ENCODE measurements at places on chromosomes 6 and 20. TPM values are rescaled to one million over a fixed set of nuclear protein-coding genes. Genes with fewer than 3 reads are reported as not detected.

FGD2 gene
- polyA plus RNA-seq: 2.8 TPM

RIN2 gene
- 38.5 TPM for polyA plus RNA-seq

MUC21 gene
- 0.09 TPM for polyA plus RNA-seq

MUCL3 gene
- polyA plus RNA-seq: 0.13 TPM

SYTL3 gene
- polyA plus RNA-seq: 3.8 TPM

CLIC5 gene
- polyA plus RNA-seq: 212 TPM

XPO5 gene
- 60.6 TPM for polyA plus RNA-seq

MOG gene
- not detected for polyA plus RNA-seq

PARD6B gene
- polyA plus RNA-seq: 26.2 TPM

ZSWIM3 gene
- polyA plus RNA-seq: 5.9 TPM

IMPG1 gene
- 1.7 TPM for polyA plus RNA-seq

CTCFL gene
- polyA plus RNA-seq: 1.2 TPM

DPPA5 gene
- polyA plus RNA-seq: not detected

PDYN gene
- 0.34 TPM for polyA plus RNA-seq

OOEP gene
- 0.16 TPM for polyA plus RNA-seq
